Smooth muscle cell of bladder (primary cell): ENCODE measurements at places on chromosomes 5 and 9. TPM values are rescaled to one million over a fixed set of nuclear protein-coding genes. Genes with fewer than 3 reads are reported as not detected.

TAS2R1 gene
- not detected in 2 replicates for total RNA-seq

CAMLG gene
- total RNA-seq: 46.4 and 48.2 TPM in 2 replicates

CNTNAP3B gene
- total RNA-seq: 1.3 and 6.4 TPM in 2 replicates

FAM163B gene
- total RNA-seq: 0.18 and 0.28 TPM in 2 replicates

PCDHB10 gene
- 0.28 and 0.71 TPM in 2 replicates for total RNA-seq

PCDHB4 gene
- 0.09 and 0.14 TPM in 2 replicates for total RNA-seq

MLANA gene
- total RNA-seq: not detected in 2 replicates

SGCD gene
- total RNA-seq: 9.2 and 16.5 TPM in 2 replicates

SUSD3 gene
- 1.1 and 1.6 TPM in 2 replicates for total RNA-seq

CMYA5 gene
- 1.3 and 3.0 TPM in 2 replicates for total RNA-seq

LCN1 gene
- 0.28 and 0.65 TPM in 2 replicates for total RNA-seq

FBP2 gene
- not detected in 2 replicates for total RNA-seq

C1QTNF2 gene
- 0.28 and 0.37 TPM in 2 replicates for total RNA-seq

DAB2IP gene
- total RNA-seq: 7.5 and 12.2 TPM in 2 replicates

FABP6 gene
- total RNA-seq: not detected in 2 replicates

TRIP13 gene
- total RNA-seq: 3.4 and 4.6 TPM in 2 replicates

C5orf58 gene
- total RNA-seq: not detected in 2 replicates

PCDHB3 gene
- total RNA-seq: 0.55 and 0.57 TPM in 2 replicates

TRPM3 gene
- total RNA-seq: 0.85 and 0.92 TPM in 2 replicates

PRDM9 gene
- total RNA-seq: not detected in 2 replicates

GRIN3A gene
- not detected in 2 replicates for total RNA-seq

QSOX2 gene
- total RNA-seq: 9.1 and 10.3 TPM in 2 replicates

DOCK8 gene
- under 0.01 and 0.18 TPM in 2 replicates for total RNA-seq

RLN1 gene
- total RNA-seq: not detected in 2 replicates

LIX1 gene
- under 0.01 TPM in 1 of 2 replicates, not detected in the other for total RNA-seq

PCSK1 gene
- 0.28 and 1.3 TPM in 2 replicates for total RNA-seq

TLX3 gene
- not detected in 2 replicates for total RNA-seq

UNC5A gene
- total RNA-seq: under 0.01 TPM in 1 of 2 replicates, not detected in the other
